Activated CD4-positive, alpha-beta T cell treated with anti-CD3 and anti-CD28 coated beads for 4 hours (primary cell): ENCODE measurements at places on chromosomes 1 and 21.

- no peak for DNase-seq
Measured at GRCh38 chr21:31339721-31340120, 4.3 kb downstream of the TIAM1 start.

DNA sequence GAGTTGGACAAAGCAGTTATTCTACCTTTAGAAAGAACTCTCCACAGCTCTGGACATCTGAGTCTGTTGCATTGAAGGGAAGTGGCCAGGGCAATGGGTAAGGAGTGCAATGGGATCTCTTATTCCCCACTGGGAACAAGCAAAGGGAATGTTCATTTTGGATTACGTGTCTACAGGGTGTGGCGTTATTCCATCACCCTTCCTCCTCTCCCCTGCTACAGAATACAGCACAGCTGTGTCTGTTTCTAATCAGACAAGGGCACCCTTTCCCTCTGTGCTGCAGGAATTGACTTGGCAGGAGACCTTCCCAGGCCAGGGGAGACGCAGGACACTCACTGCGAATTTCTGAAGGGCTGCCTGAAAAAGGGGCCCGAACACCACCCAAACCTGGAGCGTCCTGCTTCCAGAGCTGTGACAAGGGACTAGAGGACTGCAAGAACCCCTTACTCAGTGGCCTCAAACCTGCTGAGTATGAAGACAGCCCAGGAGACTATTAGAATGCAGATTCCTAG lies 163.6 kb upstream of the RAB4A start:
- no peak for DNase-seq

DNA sequence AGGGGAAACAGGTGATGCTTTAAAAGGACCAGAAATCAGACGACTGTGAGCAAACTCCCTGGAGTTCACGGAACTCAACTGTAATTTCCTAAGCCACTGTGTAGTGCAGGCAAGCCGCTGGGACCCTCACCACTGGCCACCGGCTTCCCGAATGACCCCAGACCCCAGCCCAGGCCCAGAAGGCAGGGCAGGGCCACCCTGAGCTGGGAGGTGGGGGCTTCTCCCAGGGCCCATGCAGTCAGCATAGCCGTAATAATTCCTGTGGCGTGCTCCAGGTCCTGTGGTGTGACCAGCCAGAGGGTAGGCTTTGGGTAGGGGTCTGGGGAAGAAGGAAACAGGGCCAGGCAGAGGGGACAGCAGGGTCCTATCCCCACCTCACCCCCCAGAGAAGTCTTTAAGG lies 3.5 kb upstream of the ARF1 start:
- DNase-seq, result no peak

- DNase-seq, result peak; percentile 60
Measured at GRCh38 chr1:89844241-89844807, 23.5 kb downstream of the LRRC8D start.

- DNase-seq, result no peak
Measured at GRCh38 chr1:233607252-233608119, 6.4 kb upstream of the KCNK1 start.

GRCh38 chr1:207747627-207748492 lies 4.0 kb upstream of the CD46 start:
- no peak for DNase-seq

DNA sequence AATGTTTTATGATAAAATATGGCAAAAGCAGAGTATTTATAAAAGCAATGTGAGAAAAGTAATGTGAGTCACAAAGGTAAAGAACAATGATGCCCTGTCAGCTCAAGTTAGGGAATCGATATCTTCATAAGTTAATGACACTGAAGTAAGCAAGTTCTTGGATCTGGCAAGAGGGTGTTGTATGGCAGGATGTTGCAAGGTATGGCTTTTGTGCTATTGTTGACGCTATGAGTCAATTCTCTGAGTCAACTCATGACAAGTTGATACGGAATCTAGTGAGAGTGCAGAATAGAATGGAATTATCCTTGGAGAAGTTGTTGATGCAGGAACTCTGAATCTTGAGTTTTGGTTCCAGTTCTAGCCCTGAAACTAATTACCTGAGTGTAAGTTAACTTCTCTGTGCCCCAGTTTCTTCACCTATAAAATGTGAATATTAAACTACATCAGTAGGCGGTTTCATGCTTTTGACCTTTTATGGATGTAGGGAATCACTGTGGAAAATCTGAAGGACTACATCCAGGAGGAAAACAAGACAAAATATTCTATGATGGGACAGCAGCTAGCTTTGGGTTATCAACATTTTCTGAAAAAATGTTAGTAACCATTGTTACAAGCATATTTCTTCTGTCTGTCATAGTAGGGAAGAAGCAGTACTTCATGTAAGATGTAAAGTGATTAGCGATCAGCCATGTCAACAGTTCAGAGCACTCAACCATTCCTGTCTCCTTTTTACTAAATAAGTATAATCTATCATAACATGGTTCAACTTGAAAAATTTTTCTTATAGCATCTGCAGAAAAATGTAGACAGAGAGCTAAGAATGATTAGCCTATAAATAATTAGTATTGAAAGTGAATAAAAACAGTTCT lies 96.9 kb downstream of the ATP6V1G3 start:
- no peak for DNase-seq

- no peak for DNase-seq
Measured at GRCh38 chr1:17120962-17121837, 1.9 kb upstream of the PADI2 start.

DNA sequence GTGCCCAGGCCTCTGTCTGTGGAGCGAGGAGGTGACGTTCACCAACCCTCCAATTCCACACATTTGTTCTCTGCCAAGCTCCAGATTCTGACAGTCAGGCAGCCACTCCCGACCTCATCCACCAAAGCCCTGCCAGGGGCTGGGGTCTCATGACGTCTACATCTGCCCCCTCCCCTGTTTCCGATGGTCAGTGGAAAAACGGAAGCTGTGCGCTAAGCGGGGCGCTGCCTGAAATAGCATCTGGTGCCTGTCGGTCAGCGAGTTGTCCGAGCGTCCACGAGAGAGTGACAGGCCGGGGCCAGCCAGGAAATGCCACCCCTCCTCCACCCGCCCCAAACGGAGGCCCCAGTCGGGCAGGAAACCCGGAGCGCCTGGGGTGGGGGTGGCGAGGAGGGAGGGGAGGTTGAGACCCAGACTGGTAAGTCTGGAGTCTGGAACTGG lies 3.2 kb upstream of the TAL1 start:
- DNase-seq, result no peak

- DNase-seq, result no peak
Measured at GRCh38 chr1:13935336-13935735, 235.3 kb downstream of the PRDM2 start.

DNA sequence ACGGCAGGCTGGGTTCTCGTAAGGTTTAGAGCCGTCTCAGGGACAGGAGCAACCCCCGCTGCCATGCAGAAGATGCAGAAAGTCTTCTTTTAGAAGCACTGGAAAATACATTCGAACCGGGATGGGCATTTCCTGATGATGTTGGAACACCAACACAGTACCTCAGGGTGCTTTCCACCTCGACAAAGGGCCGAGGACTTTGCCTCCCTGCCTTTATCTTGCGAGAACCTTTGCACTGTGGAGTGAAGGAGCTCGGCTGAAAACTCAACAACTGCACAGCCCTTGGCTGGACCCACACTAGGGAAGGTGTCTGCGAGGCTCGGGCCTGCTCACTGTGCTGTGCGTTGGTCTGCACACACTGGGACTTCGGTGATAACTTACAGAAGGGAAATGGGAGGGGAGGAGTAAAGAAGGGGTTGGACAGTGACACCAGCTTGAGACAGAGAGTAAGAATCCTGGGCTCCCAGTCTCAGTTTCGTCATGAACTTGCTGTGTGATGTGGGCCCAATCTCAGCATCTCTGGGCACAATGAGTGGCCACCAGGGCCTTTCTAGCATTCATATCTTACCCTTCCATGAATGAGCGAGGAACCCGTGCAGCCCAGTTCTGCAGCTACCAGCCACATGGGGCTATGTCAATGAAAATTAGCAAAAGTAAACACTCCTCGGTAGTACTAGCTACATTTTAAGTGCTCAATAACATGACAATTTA lies 18.2 kb downstream of the RCAN1 start:
- DNase-seq, result no peak

DNA sequence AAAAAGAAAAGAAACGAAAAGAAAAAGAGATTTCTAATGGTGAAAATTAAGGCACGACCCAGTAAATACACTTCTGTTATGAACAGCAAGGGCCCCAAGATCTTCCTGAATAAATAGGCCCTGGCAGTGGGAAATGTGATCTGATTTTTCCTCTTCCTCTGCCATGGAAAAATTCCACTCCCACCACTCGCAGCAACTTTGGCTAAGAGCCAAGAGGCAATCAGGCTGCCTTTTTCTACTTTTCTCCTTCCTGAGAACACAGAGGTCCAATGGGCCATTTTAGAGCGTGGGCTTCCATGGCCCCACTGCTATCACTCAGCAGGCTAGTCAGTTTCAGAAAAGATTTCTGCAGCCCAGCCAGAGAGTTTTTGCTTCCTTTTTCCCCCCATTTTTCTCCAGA lies 33.7 kb upstream of the AK4 start:
- no peak for DNase-seq

- no peak for DNase-seq
Measured at GRCh38 chr1:73593364-73593763, 604.6 kb downstream of the LRRIQ3 start.

DNA sequence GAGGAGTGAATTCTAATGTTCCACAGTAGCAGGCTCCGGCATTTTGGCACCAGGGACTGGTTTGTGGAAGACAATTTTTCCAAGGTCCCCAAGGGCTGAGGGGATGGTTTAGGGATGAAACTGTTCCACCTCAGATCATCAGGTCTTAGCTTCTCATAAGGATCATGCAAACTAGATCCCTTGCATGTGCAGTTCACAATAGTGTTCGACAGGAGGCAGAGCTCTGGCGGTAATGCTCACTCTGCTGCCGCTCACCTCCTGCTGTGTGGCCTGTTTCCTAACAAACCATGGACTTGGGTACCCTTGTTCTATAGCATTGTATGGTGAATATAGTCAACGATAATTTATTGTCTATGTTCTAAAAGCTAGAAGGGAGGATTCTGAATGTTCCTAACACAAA lies 16.6 kb downstream of the CRNN start:
- no peak for DNase-seq

- DNase-seq, result no peak
Measured at GRCh38 chr1:193431265-193431977, 245.0 kb upstream of the B3GALT2 start.

GRCh38 chr1:19633106-19633505 lies 11.0 kb upstream of the NBL1 start:
- DNase-seq, result no peak

DNA sequence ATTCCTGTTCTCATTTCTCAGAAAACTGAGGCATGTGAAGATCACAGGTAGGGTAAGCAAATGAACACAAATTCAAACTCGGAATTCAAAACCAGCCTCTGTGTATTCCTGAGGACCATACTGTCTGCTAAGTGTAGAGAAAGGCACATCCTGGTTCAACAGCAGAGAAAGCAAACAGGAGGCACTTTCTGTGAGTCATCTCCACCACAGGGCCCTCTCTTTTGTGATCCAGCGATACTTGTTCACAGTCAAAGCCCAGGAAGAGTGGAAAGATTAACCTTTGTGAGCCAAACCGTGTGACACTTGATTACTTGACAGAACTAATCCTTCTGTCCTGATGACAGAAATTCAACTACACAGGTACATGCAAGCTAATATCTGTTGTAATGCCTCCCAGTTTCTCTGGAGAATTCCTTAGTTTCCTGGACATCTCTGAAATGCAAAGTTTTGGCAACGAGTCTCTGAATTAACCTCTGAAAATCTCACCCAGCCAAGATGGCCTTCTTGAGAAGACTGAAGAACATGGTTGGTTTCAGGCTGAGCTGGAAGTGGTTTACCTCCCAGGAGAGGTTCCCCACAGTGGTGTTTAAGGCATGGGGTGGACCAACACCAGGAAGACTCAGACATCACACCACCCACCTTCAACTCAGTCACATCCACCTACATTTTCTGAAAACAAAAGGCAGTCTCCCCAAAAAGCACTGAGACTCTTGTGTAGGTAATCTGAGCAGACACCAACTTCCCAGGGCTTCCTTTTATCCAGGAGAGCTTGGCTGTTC lies 98.2 kb upstream of the ERG start:
- no peak for DNase-seq

DNA sequence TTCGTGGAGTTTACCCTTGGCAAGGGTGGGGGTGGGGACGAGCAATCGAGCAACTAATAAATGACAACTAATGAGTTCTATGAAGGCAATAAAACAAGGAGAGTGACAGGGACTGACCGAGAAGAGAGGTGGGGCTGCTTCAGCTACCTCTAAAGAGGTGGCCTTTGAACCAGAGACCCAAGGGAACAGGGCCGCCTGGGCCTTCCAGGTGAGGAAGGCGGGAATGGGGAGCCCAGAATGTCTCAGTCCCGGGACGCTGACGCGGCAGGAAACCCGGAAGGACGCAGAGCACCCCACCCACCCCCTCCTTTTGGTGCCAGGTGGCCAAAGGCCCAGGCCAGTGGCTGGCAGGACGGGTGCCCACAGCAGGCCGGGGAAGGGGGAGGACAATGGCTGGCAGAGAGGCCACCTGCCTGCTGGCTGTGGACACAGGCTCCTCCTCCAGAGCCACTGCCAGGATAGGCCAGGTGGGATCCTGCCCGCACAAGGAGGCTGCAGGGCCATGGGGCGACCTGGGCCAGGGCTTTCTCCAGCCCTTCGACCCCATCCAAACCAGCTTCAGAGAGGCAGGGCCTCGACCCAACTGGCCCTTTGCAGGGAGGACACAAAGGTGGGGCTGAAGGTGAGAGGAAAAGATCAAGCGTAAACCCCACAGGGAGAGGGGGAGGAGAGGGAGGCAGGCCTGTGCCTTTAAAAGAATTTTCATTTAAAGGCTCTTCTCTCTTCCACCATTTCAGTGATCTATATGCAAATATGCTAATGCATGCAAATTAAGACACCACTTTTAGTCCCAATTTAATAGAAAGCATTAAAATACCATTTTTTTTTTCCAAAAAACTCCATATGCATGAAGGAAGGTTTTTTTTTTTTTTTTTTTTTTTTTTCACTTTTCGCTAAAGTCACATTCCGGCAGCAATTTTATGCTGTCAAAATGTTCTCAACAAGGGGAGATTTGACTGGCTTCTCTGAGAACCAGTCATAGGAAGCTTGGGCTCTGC lies 58.1 kb downstream of the CASZ1 start:
- no peak for DNase-seq

GRCh38 chr1:14912839-14913481 lies 240.6 kb upstream of the TMEM51 start:
- no peak for DNase-seq

DNA sequence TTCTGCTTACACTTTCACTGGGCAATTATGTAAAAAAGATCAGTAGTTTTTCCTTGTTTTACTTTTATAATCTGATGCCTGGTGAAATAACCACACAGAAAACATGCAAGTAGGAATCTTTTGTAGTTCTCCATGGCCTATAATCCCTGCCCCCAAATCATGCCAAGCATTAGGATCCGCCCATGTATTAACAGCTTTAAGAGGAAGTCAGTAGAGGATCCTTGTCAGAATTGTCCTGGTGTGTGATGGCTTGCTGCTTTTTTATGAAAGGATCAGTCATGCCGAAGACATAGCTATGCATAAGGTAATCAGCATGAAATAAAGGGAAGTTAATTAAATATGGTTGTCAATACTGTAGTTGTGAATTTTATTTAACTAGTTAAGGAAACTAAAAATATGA lies 20.0 kb downstream of the ADGRL2 start:
- no peak for DNase-seq

- DNase-seq, result no peak
Measured at GRCh38 chr1:65963156-65963888, 170.6 kb downstream of the PDE4B start.
